BE2C (cell line): ENCODE measurements at places on chromosomes 2 and 18.

- DNase-seq, result no peak
Observed at GRCh38 chr18:9874728-9875127, 11.0 kb upstream of the TXNDC2 start.

- DNase-seq, result no peak
Observed at GRCh38 chr2:190199530-190199929, 120.1 kb downstream of the HIBCH start.

DNA sequence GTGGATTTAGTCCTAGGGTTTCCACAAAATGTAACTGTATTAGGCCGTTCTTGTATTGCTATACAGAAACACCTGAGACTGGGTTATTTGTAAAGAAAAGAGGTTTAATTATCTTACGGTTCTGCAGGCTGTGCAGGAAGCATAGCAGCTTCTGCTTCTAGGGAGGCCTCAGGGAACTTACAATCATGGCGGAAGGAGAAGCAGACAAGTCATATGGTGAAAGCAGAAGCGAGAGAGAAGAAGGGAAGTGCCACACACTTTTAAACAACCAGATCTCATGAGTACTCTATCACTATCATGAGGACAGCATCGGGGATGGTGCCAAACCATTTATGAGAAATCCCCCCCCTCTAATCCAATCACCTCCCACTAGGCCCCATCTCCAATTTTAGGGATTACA, 9.5 kb upstream of the CCDC68 start:
- no peak for DNase-seq

DNA sequence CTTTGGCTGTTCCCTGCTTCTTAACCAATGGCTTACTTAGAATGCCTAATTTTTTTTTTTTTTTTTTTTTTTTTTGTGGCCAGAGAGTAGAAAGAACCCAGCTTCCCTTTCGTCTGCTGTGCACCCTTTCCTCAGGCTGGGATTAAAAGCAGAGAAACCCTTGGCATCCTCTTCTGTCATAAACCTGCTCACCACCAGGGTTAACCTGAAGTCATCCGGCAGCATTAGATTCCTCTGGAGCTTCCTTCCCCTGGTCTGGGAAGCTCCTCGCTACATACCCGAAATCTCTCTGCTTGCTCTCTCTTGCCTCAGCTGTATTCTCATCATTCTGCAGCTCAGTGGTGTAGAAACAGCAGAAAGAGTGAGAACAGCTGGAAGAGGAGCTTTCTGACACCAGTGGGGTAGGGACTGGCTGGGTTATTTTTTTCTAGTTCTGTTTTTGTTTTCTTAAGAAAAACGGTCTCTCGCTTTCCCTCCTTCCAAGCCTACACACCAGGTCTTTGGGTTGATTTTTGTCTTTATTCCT, 339.0 kb upstream of the MEIS1 start:
- DNase-seq, result no peak

GRCh38 chr2:105509269-105510086, 110.6 kb upstream of the FHL2 start:
- no peak for DNase-seq

DNA sequence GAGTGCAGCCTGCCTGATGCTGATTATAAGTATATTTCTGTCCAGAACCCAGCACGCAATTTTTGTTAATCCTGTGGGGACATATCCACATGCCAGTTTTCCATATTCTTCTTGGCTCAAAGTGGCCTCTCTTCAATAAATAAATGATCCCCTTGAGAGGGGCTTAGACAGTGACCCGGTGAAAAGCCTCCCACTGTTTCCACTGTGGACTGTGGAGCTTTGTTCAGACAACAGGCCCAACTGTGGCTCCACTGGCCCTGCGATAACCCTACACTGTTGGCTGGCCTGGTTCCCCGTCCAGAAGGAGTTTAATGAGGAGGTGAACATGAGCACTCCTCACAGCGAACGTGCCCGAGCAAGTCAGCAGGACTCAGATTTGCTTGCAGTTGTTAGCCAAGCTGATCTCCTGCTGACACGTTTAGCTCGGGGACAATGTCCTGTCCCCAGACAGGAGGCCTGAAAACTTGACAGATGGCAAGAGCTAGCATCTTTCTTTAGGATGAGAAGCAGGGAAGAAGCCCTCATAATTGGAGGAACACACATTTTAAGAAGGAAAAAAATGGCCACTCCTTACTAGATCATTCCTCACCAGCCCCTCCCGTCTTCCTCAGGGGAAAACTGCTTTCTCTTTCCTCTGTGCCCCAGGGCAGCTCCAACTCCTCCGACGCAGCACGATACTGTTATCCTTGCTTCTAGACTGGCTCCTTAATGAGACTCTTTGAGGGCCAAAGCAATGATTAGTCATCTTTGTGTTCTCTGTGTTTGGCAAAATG, 20.0 kb upstream of the MTCL1 start:
- DNase-seq, result no peak

GRCh38 chr2:10530607-10531239, 82.6 kb upstream of the ODC1 start:
- DNase-seq, result no peak

- DNase-seq, result no peak
Observed at GRCh38 chr2:5042666-5043440, 649.3 kb upstream of the SOX11 start.

DNA sequence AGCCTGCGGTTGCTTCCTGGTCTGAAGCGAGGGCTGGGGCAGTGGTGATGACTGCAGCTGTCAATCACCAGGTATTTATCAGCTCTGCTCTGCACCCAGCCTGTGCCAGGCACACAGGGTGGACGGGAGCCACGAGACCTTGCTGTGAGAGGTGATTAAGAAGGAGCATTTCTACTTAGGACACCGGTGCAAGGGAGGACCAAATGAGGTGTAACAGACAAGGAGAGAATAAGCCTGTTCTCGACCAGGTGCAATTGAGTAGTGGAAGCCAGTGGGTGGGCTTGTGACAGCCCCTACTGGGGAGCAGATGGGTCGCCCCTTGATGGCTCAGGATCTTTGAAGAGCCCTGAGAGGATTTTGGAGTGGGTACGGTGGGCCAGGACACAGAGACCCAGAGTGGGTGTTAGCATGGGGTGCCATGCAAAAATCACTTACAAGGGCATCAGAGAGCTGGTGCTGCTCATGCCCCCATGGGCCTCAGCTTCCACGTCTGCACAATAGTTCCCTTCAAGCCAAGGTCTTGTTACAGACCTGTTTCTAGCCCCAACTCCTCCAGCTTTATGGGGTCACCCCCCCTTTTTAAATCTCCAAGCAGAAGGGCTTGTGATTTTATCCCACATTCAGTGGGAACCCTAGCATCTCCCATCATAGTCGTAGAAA, 24.6 kb downstream of the GPR55 start:
- DNase-seq, result peak; percentile 4

GRCh38 chr18:38263066-38263465, 697.5 kb upstream of the CELF4 start:
- DNase-seq, result no peak

DNA sequence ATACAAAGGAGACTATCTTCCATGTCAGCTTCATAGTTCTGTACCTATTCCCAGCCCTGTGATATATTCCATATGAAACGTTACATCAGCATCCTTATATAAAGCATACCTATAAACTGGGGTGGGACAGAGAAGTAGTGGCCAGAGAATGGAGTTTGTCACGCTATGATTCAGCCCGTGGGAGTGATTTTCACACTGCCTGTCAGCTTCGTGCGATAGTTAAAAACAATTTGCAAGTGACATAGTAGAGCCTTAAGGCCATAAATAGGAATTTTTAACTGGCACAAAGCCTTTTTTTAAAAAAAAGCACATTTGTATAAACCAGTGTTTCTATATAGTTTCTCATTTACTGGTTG, 30.2 kb downstream of the PKP4 start:
- DNase-seq, result no peak

GRCh38 chr18:31553800-31554199, 37.9 kb upstream of the TTR start:
- no peak for DNase-seq

GRCh38 chr18:71831039-71831438, 713.1 kb downstream of the CBLN2 start:
- DNase-seq, result no peak
